ENCODE measurements at places on chromosomes 7 and 10.

- no peak for DNase-seq
Observed at GRCh38 chr10:101089520-101090299, 27.9 kb downstream of the KAZALD1 start.

- DNase-seq = no peak
Observed at GRCh38 chr7:81973117-81973516, 203.3 kb upstream of the HGF start.

GRCh38 chr10:58177362-58177947, 90.2 kb downstream of the IPMK start:
- DNase-seq = no peak

- no peak for DNase-seq
Observed at GRCh38 chr10:45410807-45411606, 37.0 kb downstream of the ALOX5 start.

- DNase-seq = no peak
Observed at GRCh38 chr7:100208911-100209408, 10.8 kb upstream of the PVRIG start.

DNA sequence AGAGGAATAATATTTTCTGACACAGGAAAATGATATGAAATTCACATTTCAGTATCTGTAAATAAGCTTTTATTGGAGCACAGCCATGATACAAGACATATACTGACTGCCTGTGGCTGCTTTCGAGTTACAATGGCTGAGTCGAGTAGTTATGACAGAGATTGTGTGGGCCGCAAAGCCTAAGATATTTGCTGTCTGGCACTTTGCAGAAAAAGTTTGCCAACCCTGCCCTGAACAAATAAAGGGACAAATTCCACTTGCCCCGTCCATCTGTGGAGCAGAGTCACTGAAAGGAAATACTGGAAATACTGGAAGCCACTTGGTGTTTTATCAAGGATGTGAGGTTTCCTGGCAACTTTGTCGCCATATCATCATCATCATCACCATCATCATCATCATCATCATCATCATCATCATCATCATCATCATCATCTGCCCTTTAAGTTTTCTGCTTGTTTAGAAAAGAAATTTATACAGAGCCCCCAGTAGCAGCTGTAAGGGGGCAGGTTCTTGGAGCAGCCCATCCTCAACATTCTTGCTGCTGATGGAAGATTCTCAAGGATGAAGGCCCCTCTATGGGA, 85.8 kb downstream of the TCF7L2 start:
- no peak for DNase-seq

DNA sequence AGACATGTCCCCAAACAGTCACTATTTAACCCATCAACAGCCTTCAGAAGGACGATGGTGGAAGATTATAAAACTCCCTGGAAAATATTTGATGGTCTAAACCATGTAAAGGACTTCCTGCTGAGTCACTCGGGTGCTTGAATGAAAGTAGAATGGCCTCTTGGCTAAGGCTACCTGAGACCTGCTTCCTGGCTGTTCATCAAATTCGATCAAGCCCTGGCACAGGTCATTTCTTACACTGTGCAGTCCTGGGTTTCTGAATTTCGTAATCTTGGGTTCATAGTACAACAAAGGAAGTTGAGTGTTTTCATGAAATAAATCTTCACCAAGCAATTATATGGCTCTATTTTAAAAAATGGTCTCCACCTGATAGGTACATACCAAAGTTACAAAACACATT, 260.3 kb upstream of the RNF32 start:
- no peak for DNase-seq

GRCh38 chr7:1852517-1853430, 182.7 kb downstream of the ELFN1 start:
- DNase-seq = peak; percentile 1

DNA sequence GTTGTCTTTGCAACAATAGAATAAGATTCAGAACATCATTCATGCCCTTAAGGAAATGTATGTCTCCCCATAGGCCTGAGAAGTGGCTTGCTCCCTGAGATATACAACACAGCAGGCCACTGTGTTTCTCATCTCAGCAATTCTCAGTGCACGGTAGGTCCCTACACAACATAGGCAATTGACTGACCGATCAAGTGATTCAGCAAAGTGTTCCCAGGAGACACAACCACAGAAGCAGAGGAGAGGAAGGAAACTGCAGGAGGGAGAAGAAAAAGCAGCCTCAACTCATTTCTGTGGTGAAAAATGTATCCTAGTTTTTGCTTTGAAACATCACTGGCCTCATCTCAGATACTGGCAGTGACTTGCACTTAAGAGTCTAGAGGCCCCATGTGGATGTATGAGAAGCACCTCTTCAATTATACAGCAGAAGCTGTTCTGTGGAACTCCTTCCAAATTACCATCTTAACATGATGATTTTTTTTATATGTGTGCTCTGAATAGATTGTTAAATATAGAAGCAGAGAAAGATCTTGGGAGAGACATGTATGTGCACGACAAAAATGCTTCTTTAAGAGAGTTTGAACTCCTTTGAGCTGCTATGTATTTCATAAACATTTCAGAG, 306.8 kb downstream of the XPNPEP1 start:
- no peak for DNase-seq

DNA sequence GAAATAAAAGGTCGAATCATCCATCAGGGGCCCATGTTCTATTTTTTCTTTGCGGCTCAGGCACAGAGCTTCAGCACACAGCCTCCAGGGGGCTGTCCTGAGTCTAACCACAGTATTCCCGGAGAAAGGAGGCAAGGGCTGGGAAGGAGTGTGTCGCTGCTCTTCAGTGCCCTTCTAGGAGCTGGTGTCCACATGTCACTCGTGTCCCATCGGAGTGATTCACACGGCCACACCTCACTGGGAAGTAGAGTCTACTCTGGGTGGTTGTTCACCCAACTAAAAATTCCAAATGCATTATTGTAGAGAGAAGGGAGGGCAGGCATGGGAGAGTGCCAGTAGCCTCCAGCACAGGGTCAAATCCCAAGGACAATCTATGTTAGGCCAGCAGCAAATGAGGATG, 114.8 kb upstream of the LANCL2 start:
- DNase-seq = no peak

DNA sequence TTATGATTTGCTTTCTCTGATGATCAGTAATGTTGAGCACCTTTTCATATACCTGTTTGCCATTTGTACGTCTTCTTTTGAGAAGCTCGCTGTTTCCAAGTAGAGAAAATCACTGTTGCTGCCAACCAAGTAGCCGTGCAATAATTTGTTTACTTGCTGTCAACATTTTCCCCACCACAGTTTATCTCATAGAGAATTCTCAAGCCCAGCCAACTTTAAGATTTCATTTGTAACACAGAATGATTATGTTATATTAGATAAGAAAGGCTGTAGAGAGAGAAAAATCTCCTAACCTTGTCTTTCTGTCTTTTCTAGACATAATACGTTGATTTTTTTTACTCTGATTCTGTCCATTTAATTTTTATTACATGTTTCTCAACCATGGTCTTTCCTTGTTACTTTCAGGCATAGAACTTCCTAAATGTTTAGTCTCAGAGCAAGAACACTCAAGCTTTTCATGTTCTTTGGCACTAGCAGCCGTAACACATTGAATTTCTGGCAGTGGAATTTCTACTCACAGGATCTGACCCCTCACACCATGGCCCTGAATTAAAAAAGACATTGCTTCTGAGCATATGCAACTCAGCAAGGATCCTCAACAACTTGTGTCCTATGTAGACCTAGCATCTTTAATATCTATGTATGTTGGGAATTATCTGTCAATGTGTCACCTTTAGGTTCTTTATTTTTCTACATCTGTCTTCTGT, 23.1 kb downstream of the RPA3 start:
- no peak for DNase-seq

DNA sequence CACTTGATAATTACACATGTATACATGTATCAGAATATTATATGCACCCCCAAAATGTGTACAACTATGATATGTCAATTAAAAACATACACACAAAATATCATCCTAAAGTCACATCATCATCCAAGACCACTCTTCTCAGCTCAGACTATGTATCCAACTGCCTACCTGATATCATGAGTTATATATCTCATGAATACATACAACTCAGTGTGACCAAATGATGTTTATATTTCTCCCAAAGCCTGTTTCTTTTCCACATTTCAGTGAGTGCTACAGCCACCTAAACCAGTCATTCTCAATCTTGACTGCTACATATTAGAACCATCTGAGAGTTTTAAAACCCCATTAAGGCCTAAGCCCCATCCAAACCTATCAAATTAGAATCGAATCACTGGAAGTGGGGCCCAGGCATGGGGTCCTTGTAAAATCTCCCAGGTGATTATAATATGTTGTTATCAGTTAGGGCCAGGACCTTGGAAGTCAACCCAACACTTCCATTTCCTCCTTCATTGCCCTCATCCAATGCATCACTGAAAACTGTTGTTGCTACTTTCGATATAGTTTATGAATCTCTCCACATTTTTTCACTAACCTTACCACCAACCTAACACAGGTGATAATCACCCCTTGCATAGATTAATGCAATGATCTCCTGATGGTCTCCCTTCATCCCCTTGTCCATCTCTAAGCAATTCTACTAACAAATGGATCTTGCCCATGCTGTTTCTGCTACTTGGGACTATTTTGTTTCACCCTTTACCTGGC, 53.8 kb upstream of the ITGB8 start:
- no peak for DNase-seq

GRCh38 chr7:57496395-57496794, 46.4 kb downstream of the ZNF716 start:
- DNase-seq = no peak

DNA sequence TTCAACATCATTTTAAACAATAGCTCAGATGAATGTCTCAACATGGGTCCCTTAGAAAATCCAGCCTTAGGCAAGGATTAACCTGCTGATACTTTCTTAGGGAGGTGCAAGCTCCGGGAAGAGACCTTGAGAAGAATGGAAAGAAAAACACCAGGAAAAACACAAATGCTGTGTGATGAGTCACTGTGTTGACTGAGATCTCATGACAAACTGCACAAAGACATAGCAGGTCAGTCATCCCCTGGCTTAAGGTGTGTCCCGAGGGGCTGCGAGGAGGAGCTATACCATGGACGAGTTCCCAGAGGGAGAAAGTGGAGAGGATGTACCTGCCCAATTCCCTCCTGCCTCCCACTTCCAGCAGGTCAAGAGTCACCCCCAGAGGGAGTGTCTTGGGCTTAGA, 98.0 kb downstream of the TEX36 start:
- no peak for DNase-seq

DNA sequence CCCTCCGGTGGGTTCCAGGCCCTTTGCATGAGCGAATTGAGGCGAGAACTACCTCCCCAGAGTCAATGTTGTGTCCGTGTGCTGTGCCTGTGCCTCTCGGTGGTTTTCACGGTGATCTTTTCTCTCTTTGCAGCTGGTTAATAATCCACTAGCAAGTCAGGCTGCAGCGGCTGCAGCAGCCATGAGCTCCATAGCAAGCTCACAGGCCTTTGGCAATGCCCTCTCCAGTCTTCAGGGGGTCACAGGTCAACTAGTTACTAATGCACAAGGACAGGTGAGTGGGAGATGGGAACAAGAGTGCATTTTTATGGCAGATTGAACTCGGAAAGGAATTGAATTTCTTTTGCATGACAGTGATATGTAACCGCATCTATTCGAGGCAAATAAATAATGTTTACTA, 159.7 kb upstream of the YAE1 start:
- no peak for DNase-seq

GRCh38 chr7:19269301-19269700, 124.1 kb upstream of the FERD3L start:
- no peak for DNase-seq

- DNase-seq = no peak
Observed at GRCh38 chr10:49663596-49663995, 15.9 kb upstream of the C10orf53 start.

DNA sequence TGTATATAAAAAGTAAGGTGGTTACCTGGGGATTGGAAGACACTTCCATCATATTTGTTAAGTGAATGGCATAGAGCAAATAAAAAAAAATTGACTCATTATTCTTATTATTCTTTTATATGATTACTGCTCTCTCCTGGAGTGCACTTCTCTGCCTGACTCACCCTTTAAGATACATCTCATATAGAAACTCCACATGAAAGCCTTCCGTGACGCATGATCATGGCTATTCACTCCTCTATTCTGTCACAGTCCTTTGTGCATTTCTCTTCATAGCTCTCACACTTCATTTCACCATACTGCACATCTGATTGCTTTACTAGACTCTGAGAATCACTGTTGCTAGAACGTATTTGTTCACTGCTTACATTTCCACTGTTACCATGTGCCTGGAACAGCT, 597.3 kb downstream of the CNTNAP2 start:
- no peak for DNase-seq

GRCh38 chr10:30997536-30998235, 34.0 kb downstream of the ZNF438 start:
- DNase-seq = no peak

DNA sequence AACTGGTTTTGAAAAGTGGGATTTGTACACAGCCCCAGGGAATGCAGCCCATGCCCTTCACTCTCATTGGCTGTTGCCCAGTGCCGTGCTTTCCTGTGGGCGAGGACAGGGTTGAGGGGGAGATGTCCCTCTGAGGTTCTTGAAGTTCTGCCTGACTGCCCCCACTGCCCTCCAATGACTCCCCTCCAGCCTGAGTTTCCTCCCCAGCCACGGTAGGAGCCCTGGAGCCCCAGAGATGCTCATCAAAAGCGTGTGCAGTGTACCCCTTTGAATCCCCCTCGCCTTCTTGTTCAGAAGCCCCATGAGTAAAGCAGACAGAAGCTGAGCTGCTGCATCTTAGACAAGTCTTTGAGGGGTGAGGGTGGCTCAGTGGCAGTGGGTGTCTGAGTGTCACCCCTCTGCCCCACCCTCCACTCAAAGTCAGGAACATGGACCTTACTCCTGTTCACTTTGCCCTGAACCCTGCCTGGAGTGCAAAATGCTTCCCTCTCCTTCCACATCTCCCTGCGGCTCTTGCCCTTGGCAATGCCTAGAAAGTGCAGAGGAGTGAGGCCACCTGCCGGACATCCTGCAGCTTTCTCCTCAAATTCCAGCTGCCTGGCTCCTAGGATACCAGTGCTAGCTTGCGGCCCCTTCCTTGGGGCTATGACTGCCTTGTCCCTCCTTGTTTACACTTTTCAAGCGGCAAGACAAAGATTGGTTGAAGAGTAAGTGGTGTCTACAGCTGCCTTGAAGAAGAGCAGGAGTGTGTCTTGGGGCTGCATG, 19.9 kb downstream of the FAM241B start:
- no peak for DNase-seq

GRCh38 chr7:108045669-108046068, 42.7 kb upstream of the LAMB1 start:
- DNase-seq = no peak

Data from stimulated activated CD4-positive, alpha-beta T cell treated with anti-CD3 and anti-CD28 coated beads, Interleukin-4, amount 100 ng/mL, for 1 hour (primary cell).